Cortex of kidney (tissue), 1 donor: ENCODE measurements at places on chromosomes 11 and 22.

DNA sequence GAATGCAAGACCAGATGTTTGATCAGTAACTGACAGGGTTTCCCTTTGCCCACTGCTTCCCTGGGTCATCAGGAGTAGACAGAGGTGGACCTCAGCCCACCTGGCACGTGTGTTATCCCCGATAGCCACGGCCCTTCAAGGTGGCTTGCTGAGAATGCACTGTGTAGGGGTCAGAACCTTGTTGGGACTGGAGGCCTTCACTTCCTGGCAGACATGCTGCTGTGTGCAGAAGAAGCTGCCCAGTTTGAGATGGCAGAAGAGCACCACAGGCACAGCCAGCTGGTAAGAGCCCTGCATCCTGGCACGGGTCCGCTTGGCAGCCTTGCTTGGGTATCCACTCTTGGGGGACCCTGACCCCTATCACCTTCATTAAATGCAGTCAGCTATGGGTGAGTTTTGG is 81.8 kb downstream of the SFI1 start:
- no peak for DNase-seq

- DNase-seq = no peak
Measured at GRCh38 chr11:19879307-19880087, 166.9 kb downstream of the NAV2 start.

- no peak for DNase-seq
Measured at GRCh38 chr11:18844753-18845367, 53.3 kb upstream of the PTPN5 start.

DNA sequence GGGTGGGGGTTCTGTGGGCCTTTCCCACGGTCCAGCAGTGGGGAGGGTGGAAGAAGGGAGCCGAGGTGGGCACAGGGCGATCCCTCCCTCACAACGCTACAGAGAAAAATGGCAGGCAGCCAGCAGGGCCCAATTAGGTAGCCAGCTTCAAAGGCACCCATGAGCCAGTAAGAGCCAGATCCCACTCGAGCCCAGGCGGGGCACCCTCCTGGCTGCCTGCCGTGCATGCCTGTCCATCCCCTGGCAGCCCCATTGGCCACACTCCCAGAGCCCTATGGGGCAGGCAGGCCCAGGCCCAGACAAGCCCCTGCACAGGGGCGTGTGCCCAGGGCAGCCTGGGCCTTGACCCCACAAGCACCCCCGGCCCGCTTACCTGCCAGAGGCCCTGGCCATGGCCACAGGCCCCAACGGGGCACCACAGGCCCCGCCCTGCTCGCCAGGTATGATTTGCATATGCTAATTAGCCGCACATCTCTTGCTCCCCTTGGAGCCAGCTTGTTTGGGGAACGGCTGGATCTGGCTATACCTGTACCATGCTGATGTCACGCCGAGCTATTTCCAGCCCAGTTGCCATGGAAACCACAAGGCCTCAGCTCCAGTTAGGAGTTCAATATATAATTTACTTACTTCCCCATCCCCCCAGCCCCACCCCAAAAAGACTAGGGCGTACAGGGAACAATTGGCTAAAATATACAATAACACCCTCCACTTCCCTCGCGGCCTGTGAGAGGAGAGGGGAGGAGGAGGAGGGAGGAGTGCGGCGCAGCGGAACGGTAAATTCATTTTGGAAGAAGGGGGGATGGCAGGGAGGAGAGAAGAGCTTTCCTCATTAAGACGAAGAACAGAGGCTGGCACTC is 47.5 kb upstream of the TCF20 start:
- DNase-seq = no peak

- DNase-seq = no peak
Measured at GRCh38 chr11:115591380-115591779, 87.2 kb upstream of the CADM1 start.

GRCh38 chr11:71298016-71298550 is 45.7 kb upstream of the SHANK2 start:
- no peak for DNase-seq

DNA sequence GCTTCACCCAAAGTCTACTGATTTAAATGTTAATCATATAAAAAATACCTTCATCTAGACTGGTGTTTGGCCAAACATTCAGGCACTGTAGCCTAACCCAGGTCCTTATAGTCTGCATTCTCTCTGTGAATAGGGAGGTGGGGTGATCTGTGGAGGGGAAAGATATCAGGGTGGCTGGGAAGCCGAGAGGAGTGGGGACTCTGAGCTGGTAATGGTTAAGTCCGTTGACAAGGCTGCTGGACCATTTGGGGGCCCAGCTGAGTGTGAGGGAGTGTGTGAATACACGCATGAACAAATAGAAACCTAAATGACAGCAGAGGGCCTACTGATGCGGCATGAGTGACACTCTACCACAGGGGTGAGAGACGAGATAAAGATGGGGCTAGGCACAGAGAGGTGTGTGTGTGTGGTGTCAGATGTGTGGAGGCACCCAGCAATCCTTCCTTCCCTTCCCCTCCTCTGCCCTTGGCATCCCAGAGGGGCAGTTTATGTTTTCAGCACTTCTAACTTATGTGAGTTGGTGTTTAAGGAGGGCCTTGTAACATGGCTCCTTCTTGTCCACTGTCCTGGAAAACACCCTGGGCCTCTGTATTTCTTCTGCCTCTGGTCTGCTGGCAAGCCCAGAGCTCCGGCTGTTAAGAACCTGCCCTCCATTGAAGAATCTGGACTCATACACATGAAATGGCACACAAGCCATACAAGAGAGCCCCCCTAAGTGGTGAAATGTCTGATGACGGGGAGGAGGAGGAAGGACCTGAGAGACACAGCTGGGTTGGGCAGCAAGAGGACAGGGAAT is 249.1 kb upstream of the TBCEL start:
- DNase-seq = no peak

DNA sequence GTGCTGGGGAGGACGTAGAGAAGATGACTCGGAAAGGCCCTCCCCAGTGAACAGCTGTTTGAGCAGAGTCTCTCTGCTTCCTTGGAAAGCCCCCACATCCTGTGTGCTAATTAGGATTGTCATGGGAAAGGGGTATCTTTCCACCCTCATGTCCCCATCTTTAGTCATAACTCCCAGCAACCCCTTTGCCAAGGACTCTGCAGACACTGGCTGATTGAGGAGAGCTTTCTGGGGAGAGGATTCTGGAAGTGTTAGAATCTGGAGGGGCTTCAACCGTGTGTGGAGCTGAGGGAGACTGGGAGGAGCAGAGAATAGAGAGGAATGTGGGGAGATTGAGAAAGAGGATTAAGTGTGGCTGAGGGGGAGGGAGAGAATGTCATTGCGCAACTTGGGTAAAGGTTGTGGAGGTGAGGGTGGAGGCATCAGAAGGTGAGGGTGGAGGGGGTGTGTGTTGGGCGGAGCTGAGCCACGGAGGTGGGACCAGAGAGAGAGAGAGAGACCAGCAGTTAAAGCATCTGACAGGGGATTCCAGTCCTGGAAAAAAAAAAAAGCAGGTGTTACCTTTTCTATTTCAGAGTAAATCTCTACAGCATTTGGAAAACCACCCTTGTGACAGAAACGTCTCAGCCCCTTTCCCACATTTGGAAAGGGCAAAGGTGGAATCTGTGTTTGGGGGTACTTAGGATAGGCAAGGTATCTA is 2.2 kb downstream of the DTX4 start:
- no peak for DNase-seq

GRCh38 chr11:117634756-117635603 is 162.0 kb downstream of the DSCAML1 start:
- no peak for DNase-seq
